Activated T-cell treated with anti-CD3 and anti-CD28 coated beads, Interleukin-2, amount 50 U/mL, for 24 hours (primary cell): ENCODE measurements at places on chromosomes 4 and X.

GRCh38 chrX:108217876-108218275 lies 126.3 kb downstream of the ATG4A start:
- no peak overlapping the region for H3K27ac ChIP-seq
- no peaks in the 10 kb centered on the region for H3K36me3 ChIP-seq
- DNase-seq, result no peak
- no peaks in the 10 kb centered on the region for H3K4me1 ChIP-seq

DNA sequence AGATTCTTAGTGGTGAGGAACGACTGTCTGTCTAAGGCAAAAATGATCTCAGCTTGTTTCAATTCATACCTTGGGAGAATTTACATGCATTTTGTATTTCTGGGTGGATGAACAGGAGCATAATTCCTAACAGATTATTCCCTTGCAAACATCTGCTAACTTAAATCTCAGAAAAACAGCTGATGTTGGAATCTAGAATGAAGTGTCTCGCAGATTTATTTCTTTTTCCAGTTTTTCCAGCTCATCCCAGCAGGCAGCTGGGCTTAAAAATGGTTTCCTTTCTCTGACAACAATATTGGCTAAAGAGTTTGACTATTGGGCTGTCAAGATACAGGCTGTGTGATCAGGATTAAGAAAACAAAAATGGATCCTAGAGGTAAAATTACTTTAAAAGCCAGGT lies 1.1 kb downstream of the LNX1 start:
- no peak for DNase-seq
- H3K27me3 ChIP-seq, result peaks cover 46% of the 10 kb centered on the region
- no peak overlapping the region for H3K4me3 ChIP-seq
- H3K36me3 ChIP-seq, result no peaks in the 10 kb centered on the region
- no peak overlapping the region for H3K27ac ChIP-seq
- peaks cover 7% of the 10 kb centered on the region for H3K4me1 ChIP-seq

DNA sequence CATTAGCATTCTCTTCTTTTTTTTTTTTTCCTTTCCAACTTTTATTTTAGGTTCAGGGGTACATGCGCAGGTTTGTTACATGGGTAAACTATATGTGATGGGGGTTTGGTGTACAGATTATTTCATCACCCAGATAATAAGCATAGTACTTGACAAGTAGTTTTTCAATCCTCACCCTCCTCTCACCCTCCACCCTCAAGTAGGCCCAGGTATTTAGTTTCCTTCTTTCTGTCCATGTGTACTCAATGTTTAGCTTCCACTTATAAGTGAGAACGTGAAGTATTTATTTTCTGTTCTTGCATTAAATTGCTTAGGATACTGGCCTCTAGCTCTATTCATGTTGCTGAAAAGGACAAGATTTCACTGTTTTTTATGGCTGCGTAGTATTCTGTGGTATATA lies 140.8 kb upstream of the PGRMC2 start:
- no peaks in the 10 kb centered on the region for H3K4me1 ChIP-seq
- no peak for DNase-seq
- H3K36me3 ChIP-seq, result no peaks in the 10 kb centered on the region
- no peak overlapping the region for H3K4me3 ChIP-seq
- H3K27me3 ChIP-seq, result no peaks in the 10 kb centered on the region

DNA sequence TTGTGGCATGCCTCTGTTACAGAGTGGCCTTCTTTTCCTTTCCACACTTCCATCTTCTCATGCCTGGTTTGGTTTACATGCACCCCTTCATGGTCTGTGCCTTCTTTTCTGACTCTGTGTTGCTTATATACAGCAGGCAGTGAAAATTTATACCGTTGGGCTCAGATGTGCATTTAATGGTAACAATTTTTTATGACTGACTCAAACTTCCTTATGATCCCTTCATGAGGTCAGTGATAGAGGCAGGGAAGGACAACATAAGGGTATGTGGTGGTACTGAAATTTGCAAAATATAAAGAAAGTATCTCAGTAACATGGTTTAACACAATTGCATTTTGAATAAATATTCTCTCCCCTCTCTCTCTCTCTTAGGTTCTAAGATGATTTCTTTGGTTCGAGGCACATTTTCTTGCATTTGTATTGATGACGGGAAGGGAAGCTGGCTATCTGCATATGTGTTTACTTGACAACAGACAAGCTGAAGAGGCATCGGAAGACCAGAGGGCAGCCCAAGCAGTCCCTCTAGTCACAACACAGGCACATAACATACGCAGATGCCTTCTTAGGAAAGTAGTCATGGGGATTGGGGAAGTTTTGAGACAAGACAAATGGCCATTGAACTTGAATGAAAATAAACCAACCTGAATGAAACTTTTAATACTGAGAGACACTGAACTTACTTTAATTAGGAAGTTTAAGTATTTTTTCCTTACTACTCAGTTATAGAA lies 163.3 kb upstream of the LEF1 start:
- no peak overlapping the region for H3K27ac ChIP-seq
- no peak overlapping the region for H3K4me3 ChIP-seq
- DNase-seq, result no peak
- H3K36me3 ChIP-seq, result no peaks in the 10 kb centered on the region

- H3K27me3 ChIP-seq, result peaks cover 4% of the 10 kb centered on the region
- H3K4me1 ChIP-seq, result no peaks in the 10 kb centered on the region
- no peak for DNase-seq
Observed at GRCh38 chr4:163385466-163385865, 41.8 kb downstream of the NPY5R start.

GRCh38 chr4:170666909-170667308 lies 577.2 kb upstream of the AADAT start:
- H3K27me3 ChIP-seq, result no peaks in the 10 kb centered on the region
- no peak overlapping the region for H3K27ac ChIP-seq
- H3K36me3 ChIP-seq, result no peaks in the 10 kb centered on the region
- H3K4me3 ChIP-seq, result no peak overlapping the region
- no peak for DNase-seq

DNA sequence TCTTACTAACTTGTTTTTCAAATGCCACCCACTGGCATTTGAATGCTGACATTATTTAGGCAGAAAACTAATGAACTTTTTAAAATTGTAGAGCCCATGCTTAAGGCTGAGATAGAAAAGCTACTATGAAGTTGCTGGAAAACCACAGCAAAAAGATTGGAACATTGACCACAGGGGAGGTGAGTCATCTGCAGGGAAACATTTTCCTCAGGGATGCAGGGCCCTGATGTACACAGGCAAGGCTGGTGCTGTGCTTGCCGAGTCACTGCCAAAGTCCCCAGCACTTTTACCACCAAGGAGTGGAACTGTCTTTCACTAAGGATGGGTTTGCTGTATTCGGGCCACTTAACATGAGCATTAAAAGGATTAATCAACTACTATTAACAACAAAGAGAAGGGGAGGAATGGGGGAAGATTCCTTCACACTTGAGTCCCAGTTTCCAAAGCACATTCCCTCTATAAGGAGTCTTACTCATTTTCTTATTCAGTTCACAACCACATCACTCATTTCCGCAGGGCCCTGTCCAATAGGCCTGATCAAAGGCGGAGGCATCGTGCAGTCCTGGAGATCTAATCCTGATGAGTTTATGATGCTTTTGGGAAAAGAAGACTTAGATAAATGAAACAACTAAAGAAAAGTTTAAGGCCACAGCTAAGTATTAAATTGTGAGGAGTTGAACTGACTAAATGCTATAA lies 202.9 kb upstream of the NPY2R start:
- H3K36me3 ChIP-seq, result no peaks in the 10 kb centered on the region
- no peak overlapping the region for H3K4me3 ChIP-seq
- H3K27me3 ChIP-seq, result no peaks in the 10 kb centered on the region
- H3K4me1 ChIP-seq, result no peaks in the 10 kb centered on the region
- H3K27ac ChIP-seq, result no peak overlapping the region

GRCh38 chrX:1491851-1492349 lies 39.2 kb upstream of the ASMTL start:
- no peak overlapping the region for H3K4me3 ChIP-seq
- H3K36me3 ChIP-seq, result peaks cover 37% of the 10 kb centered on the region
- peak; percentile 59 for DNase-seq
- H3K27ac ChIP-seq, result peak overlapping the region; percentile 66

DNA sequence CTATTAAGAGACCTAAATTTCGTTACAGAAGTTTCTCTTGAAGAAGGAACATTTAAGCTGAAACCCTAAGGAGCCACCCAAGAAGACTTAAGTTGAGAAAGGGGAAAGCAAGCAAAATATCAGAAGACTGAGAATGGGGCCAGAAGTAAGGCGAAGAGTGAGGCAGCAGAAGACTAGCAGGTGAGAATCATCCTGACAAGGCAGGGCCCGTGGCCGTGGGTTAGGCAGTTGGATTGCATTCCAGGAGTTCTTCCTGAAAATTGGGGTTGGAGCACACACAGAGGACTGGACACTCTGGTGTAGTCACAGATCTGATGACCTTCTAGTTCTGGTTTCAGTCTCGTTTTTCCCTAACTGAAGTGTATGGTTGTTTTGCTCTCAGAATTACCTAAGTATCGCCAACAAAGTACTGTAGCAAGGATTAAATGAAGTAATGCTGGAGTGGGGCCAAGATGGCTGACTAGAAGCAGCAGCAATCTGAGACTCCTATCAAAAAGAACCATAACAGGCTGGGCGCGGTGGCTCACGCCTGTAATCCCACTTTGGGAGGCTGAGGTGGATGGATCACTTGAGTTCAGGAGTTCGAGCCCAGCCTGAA lies 94.4 kb upstream of the GUCY1A1 start:
- H3K27me3 ChIP-seq, result no peaks in the 10 kb centered on the region
- H3K4me3 ChIP-seq, result no peak overlapping the region
- no peak overlapping the region for H3K27ac ChIP-seq

DNA sequence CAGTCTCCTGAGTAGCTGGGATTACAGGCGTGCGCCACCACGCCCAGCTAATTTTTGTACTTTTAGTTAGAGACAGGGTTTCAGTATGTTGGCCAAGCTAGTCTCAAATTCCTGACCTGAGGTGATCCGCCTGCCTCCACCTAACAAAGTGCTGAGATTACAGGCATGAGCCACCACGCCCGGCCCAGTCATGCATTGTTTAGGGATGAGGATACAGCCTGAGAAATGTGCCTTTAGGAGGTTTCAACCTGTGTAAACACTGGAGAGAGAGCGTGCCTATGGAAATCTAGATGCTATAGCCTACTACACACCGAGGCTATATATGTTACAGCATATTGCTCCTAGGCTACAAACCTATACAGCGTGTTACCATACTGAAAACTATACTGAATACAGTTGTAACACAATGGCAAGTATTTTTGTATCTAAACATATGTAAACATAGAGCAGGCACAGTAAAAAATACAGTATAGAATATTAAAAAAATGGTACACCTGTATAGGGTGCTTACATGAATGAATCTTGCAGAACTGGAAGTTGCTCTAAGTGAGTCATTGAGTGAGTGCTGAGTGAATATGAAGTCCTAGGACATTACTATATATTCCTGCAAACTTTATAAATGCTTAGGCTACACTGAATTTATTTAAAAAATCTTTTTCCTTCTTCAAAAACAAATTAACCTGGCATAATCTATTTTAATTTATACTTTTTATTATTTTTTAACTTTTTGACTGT lies 588.2 kb upstream of the ADGRL3 start:
- no peak overlapping the region for H3K4me3 ChIP-seq
- no peak overlapping the region for H3K27ac ChIP-seq
- DNase-seq, result no peak
- H3K27me3 ChIP-seq, result no peaks in the 10 kb centered on the region

DNA sequence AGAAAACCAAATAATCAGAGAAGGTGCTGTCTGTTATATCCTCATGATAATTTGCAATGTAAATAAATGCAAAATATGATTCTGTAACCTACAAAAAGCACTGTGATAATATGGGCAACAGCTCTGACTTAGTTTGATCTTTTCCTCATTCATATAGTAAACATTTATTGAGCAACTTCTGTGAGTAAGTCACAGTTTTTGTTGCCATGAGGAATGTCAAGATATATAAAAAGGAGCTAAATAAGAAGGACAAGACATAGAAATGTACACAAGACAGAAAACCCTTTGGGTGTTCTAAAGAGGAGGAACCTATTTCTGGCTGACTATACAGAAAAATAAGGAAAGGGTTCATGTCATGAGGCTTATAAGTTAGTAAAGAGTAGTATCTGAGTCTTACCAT lies 44.3 kb downstream of the ARSJ start:
- no peaks in the 10 kb centered on the region for H3K27me3 ChIP-seq
- no peak overlapping the region for H3K4me3 ChIP-seq
- DNase-seq, result no peak
- no peak overlapping the region for H3K27ac ChIP-seq
- H3K36me3 ChIP-seq, result no peaks in the 10 kb centered on the region

DNA sequence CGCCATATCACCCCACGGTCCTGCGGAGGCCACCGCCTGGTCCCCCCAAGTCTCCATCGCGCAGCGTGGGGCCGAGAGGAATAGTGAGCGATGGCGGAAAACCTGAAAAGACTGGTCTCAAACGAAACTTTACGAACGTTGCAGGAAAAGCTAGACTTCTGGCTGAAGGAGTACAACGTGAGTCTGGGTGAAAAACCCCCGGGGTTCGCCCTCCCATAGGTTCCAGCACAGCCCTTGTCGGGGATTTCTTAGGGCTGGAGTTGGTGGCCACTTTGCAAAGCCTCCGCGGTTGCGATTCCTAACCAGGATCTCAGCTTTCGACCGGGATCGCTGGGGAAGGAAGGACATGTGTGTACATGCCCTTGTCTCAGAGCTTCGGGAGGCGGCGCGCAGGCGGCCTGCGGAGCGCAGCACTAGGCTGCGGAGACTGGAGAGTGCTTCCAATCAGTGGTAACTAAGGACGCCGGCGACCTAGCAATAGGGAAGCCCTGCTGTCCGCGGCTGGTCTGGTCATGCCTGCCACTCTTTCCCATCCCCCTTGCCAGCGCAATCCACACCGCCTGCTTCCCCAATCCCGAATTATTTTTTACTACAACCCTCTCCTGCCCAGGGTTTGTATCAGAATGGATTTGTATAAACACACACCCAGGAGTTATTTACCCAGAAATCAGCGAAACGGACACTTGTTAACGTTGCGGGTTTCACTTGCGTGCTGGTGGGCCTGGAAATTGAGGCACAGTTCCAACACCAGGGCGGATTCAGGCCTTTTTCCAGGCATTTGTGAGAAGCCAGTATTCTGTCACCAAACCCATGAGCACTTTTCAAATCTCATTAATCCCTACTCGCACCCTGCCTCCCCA lies 741 bp downstream of the SPATA18 start:
- no peaks in the 10 kb centered on the region for H3K36me3 ChIP-seq
- no peak overlapping the region for H3K27ac ChIP-seq
- peaks cover 86% of the 10 kb centered on the region for H3K27me3 ChIP-seq
- DNase-seq, result peak; percentile 30

GRCh38 chrX:68983004-68983857 lies 154.4 kb downstream of the EFNB1 start:
- no peak overlapping the region for H3K4me3 ChIP-seq
- no peaks in the 10 kb centered on the region for H3K4me1 ChIP-seq
- no peak overlapping the region for H3K27ac ChIP-seq
- DNase-seq, result no peak

- no peak overlapping the region for H3K4me3 ChIP-seq
- H3K27me3 ChIP-seq, result peaks cover 2% of the 10 kb centered on the region
- H3K4me1 ChIP-seq, result no peaks in the 10 kb centered on the region
- H3K36me3 ChIP-seq, result no peaks in the 10 kb centered on the region
Observed at GRCh38 chr4:173748353-173748752, 218.3 kb upstream of the HAND2 start.

GRCh38 chr4:15340902-15341732 lies 86.7 kb upstream of the C1QTNF7 start:
- no peak for DNase-seq
- H3K27me3 ChIP-seq, result peaks cover 11% of the 10 kb centered on the region
- H3K4me3 ChIP-seq, result no peak overlapping the region
- H3K36me3 ChIP-seq, result no peaks in the 10 kb centered on the region
- H3K27ac ChIP-seq, result no peak overlapping the region
- no peaks in the 10 kb centered on the region for H3K4me1 ChIP-seq

- peak within 1 kb of the TSS; percentile 83 for H3K4me3 ChIP-seq
- peaks cover 37% of the 10 kb centered on the region for H3K4me1 ChIP-seq
- DNase-seq, result peak; percentile 89
- peaks cover 32% of the 10 kb centered on the region for H3K36me3 ChIP-seq
- peak within 1 kb of the TSS; percentile 89 for H3K27ac ChIP-seq
Observed at GRCh38 chr4:2755821-2756690, at the start of gene TNIP2. TNIP2 (minus strand) TSS chr4:2756336; CDS start chr4:2756289, 47 bp downstream.
